ENCODE measurements at places on chromosomes 5 and 9. TPM values are rescaled to one million over a fixed set of nuclear protein-coding genes. Genes with fewer than 3 reads are reported as not detected.

The FAM169A gene
- total RNA-seq = 23.8 TPM

The SLC34A1 gene
- total RNA-seq = not detected

The NMUR2 gene
- total RNA-seq = not detected

DNA sequence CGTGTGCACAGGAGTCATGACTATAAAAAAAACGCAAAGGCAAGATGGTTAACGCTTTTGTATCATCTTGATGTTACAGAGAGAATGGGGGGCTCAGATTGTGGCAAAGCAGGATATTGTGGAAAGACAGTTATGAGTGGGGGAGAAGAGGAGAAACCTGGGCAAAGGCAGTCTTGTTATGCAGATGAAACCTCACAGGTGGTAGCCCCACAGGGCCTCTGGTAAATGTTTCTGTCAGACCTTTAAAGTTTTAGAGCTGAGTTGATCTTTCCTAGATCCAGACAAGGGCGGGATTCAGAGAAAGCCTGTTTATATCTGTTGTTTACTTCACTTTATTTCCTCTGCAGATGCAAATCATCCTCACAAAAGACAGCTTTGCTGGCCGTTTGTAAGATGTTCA, 55.2 kb downstream of the C9orf85 start:
- no peaks in the 10 kb centered on the region for H3K27me3 ChIP-seq
- H3K27ac ChIP-seq = peak overlapping the region; percentile 34
- H3K4me1 ChIP-seq = peaks cover 16% of the 10 kb centered on the region
- peak; percentile 5 for DNase-seq

DNA sequence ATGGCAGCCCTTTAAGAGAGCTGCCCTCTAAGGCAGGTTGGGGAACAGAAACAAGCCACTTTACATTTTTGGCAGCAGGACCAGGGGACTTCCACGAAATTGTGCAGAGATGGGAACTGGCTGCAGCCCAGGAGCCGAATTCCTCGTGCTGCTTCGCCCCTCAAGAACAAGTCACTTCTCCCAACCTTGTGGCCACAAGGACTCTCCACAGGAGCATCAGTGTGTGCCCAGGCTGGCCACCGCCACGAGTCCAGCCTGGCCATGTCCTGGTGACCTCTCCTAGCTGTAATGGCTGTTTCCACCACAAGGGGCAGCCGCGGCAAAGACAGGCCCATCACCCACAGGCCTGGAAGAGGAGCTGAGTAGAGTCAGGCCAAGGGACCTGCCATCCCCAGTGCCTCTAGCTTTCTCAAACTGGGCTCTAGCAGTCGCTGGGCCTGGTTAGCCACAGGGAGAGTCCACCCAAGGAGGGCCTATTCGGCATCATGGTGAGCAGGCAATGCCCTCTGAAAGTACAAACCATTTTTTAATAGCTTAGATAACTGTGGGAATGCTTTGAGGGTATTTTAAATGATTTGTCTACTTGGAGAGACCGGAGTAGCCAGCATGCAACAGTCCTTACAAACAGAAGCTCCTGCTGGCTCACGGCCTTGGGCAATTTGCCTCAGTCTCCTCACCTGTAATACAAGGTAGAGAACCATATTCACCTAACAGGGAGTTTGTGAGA, 129.0 kb downstream of the COL23A1 start:
- H3K4me3 ChIP-seq = no peak overlapping the region
- no peak overlapping the region for H3K27ac ChIP-seq

DNA sequence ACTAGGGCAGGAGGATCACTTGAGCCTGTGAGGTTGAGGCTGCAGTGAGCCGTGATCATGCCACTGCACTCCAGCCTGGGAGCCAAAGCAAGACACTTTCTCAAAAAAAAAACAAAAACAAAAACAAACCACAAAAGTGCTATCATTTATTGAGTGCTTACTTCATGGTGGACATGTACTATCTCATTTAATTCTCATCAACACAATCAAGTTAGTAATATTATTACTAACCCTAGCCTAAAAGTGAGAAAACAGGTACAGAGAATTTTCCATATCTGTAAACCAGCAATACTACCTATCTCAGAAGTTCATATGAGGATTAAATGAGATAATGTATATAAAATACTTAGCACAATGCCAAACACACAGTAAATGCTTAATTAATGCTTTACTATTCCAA, 85.8 kb downstream of the MAPKAP1 start:
- no peaks in the 10 kb centered on the region for H3K36me3 ChIP-seq
- H3K4me3 ChIP-seq = no peak overlapping the region
- no peak overlapping the region for H3K27ac ChIP-seq
- no peak for DNase-seq
- H3K4me1 ChIP-seq = peaks cover 16% of the 10 kb centered on the region
- no peaks in the 10 kb centered on the region for H3K27me3 ChIP-seq

- H3K27ac ChIP-seq = peak overlapping the region; percentile 4
- peak; percentile 61 for DNase-seq
- no peaks in the 10 kb centered on the region for H3K36me3 ChIP-seq
- H3K4me1 ChIP-seq = peaks cover 41% of the 10 kb centered on the region
- H3K27me3 ChIP-seq = no peaks in the 10 kb centered on the region
- no peak overlapping the region for H3K4me3 ChIP-seq
Measured at GRCh38 chr9:32344551-32345182, 39.8 kb upstream of the ACO1 start.

GRCh38 chr9:89278997-89279739, 31.8 kb upstream of the CKS2 start:
- no peaks in the 10 kb centered on the region for H3K27me3 ChIP-seq
- no peak overlapping the region for H3K27ac ChIP-seq
- DNase-seq = peak; percentile 66
- no peak overlapping the region for H3K4me3 ChIP-seq

DNA sequence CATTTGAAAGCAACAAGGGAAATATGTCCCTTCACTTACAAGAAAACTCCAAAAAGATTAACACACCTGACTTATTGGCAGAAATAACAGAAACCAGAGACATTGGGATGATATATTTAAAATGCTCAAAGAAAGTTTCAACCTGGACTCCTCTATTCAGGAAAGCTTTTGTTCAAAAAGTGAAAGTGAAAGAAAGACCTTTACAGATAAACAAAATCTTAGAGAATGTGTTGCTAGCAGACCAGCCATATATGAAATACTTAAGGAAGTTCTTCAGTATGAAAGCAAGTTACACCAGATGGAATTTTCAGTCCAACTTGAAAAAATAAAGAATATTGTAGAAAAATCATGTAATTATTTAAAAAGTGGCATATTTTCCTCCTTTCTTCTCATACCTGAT, 1075.1 kb downstream of the NR2F1-AS1 start:
- no peak overlapping the region for H3K4me3 ChIP-seq
- H3K27me3 ChIP-seq = no peaks in the 10 kb centered on the region
- no peak for DNase-seq
- no peak overlapping the region for H3K27ac ChIP-seq
- no peaks in the 10 kb centered on the region for H3K36me3 ChIP-seq
- H3K4me1 ChIP-seq = no peaks in the 10 kb centered on the region

DNA sequence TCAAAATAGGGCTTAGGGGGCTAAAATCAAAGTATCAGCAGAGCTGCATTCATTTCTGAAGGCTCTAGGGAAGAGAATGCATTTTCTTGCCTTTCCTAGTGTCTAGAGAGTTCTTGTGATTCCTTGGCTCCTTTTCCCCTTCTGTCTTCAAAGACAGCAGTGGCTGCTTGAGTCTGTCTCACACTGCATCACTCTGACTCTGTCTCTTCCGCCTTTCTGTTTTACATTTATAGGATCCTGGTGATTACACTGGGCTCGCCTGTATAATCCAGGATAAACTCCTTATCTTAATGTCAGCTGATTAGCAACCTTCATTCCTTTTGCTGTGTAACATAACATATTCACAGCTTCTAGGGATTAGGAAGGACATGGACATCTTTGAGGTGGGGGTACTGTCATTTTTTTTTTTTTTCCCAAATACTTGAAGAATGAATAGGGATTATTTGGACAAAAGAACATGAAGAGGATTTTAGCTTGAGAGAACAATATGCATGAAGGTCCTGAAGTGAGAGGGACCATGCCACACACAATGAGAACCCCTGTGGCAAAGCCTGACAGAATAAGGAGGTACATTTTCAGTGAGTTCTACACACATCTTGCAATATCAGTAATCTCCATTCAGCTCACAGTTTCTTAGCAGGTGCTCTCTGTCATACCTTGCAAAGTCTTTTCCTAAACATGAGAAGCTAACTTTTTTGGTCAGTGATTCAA, 267.6 kb downstream of the FAM170A start:
- no peaks in the 10 kb centered on the region for H3K27me3 ChIP-seq
- H3K36me3 ChIP-seq = no peaks in the 10 kb centered on the region
- peak; percentile 44 for DNase-seq
- H3K4me3 ChIP-seq = no peak overlapping the region
- H3K27ac ChIP-seq = no peak overlapping the region

- no peaks in the 10 kb centered on the region for H3K36me3 ChIP-seq
- no peak for DNase-seq
- no peak overlapping the region for H3K4me3 ChIP-seq
- H3K4me1 ChIP-seq = no peaks in the 10 kb centered on the region
- no peaks in the 10 kb centered on the region for H3K27me3 ChIP-seq
Measured at GRCh38 chr5:123444016-123444415, 20.8 kb upstream of the CEP120 start.

- no peak overlapping the region for H3K4me3 ChIP-seq
- peaks cover 55% of the 10 kb centered on the region for H3K27me3 ChIP-seq
- no peak for DNase-seq
- H3K27ac ChIP-seq = no peak overlapping the region
- no peaks in the 10 kb centered on the region for H3K36me3 ChIP-seq
- H3K4me1 ChIP-seq = peaks cover 16% of the 10 kb centered on the region
Measured at GRCh38 chr9:95049761-95050160, 267.7 kb downstream of the FANCC start.

GRCh38 chr5:169542811-169543210, 40.8 kb upstream of the SPDL1 start:
- no peaks in the 10 kb centered on the region for H3K4me1 ChIP-seq
- DNase-seq = no peak
- H3K27me3 ChIP-seq = no peaks in the 10 kb centered on the region
- no peaks in the 10 kb centered on the region for H3K36me3 ChIP-seq
- no peak overlapping the region for H3K27ac ChIP-seq

- peaks cover 12% of the 10 kb centered on the region for H3K4me1 ChIP-seq
- H3K27me3 ChIP-seq = no peaks in the 10 kb centered on the region
- DNase-seq = no peak
Measured at GRCh38 chr9:107142896-107143603, 140.0 kb upstream of the RAD23B start.

GRCh38 chr5:115168829-115169486, 750 bp downstream of the TRIM36 start:
- peak overlapping the region; percentile 79 for H3K4me3 ChIP-seq
- H3K4me1 ChIP-seq = peaks cover 14% of the 10 kb centered on the region
- DNase-seq = peak; percentile 83
- peaks cover 36% of the 10 kb centered on the region for H3K27me3 ChIP-seq

- H3K27ac ChIP-seq = peak overlapping the region; percentile 56
- peaks cover 32% of the 10 kb centered on the region for H3K4me1 ChIP-seq
- no peak overlapping the region for H3K4me3 ChIP-seq
- H3K27me3 ChIP-seq = no peaks in the 10 kb centered on the region
- DNase-seq = peak; percentile 59
Measured at GRCh38 chr5:15933259-15934207, 246.1 kb downstream of the MARCHF11 start.
